Stimulated activated CD4-positive, alpha-beta T cell treated with anti-CD3 and anti-CD28 coated beads, Interleukin-1b, Interleukin-23, amount 100 ng/mL, for 1 hour (primary cell): ENCODE measurements at places on chromosomes 4 and X.
A peak's percentile ranks its signal among the peaks of the same experiment; 100 is the strongest.

DNA sequence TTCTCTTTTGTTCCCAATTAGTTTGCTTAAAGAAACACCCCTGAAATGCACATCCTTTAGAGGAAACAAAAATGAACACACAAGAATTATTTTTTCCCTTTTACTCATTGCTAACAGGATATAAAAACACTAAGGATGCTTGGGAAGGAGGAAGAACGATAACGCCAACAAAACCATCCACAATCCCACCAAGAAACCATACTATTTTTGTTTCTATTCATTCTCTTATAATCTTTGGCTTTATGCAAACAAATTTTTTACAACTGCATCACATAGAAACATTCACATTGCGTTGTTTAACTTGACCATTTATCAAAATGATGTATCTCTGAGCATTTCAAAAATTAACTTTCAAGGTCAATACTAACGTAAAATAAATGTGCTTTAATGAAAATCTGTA, 12.0 kb downstream of the APBB2 start:
- no peak for DNase-seq

GRCh38 chrX:73766431-73766795, 203.4 kb downstream of the CHIC1 start:
- no peak for DNase-seq

- no peak for DNase-seq
Observed at GRCh38 chr4:149047368-149047767, 605.2 kb upstream of the NR3C2 start.

DNA sequence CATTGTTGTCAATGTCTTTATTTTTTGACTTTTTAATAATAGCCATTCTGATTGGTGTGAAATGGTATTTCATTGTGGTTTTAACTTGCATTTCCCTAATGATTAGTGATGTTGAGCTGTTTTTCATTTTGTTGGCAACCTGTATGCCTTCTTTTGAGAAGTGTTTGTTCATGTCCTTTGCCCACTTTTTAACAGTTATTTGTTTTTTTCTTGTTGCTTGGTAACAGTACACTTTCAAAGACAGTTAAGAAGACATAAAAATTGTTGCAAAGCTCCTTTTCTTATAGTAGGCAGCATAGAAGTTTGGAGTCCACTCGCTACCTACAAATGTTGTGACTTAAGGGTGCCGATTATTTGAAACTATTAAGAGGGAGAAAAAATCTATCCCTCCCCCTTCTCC, 48.7 kb upstream of the SLC7A11 start:
- no peak for DNase-seq

GRCh38 chr4:99708551-99708950, 50.9 kb upstream of the C4orf54 start:
- DNase-seq, result no peak

- DNase-seq, result no peak
Observed at GRCh38 chrX:49947781-49948180, 25.4 kb downstream of the CLCN5 start.

- DNase-seq, result peak; percentile 33
Observed at GRCh38 chr4:81913427-81913879, 441.7 kb upstream of the RASGEF1B start.

DNA sequence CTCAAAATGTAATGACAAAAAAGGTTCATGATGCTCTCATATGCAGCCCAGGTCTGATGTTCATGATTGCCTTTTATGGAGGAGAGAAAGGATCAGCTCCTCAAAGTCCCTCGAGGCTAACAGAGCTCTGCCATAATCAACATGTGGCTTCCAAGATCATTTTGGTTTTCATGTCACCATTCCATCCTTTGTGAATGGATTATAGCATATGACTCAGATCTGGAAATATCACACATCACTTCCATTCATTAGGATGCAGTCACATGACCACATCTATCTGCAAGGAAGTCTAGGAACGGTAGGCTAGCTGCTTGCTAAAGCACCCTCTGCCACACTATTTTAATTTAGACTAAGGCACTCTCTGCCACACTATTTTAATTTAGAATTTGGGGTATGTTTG, 77.6 kb downstream of the COX18 start:
- no peak for DNase-seq

DNA sequence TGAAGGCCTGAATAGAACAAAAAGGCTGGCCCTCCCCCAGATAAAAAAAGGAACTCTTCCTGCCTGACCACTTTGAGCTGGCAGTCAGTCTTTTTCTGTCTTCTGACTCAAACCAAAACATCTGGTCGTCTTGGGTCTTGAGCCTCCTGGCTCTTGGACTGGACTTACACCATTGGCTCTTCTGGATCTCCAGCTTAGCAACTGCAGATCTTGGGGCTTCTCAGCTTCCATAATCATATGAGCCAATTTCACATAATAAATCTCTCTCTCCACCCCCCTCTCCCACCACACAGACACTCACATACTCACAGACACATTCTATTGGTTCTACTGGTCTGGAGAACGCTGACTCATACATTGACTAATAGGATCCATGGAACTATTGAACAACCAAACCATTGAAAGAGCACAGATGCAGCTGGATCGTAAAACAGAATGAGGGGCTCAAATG, 15.6 kb upstream of the CWH43 start:
- no peak for DNase-seq

GRCh38 chr4:70405765-70406164, 8.0 kb downstream of the OPRPN start:
- DNase-seq, result no peak

DNA sequence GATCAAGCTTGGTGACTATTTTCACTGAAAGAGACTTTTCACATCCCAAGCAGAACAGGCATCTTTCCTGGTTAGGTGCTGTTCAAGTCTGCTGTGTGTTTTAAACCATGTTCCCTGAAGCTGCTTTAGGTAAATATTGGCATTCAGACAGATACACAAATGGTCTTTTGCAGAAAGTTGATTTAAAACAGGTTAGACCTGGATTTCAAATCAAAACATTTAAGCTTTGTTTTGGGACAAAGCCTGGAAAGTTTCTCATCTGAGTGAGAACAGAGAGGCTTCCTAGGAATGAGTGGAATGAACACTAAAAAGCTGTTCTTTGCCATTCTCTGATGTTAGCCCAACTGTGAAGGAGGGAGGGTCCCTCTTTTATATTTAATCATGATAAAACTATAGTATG, 10.1 kb downstream of the ANXA3 start:
- no peak for DNase-seq

GRCh38 chr4:141240671-141241070, 20.0 kb downstream of the ZNF330 start:
- DNase-seq, result no peak

GRCh38 chr4:94271248-94271647, 63.6 kb downstream of the SMARCAD1 start:
- no peak for DNase-seq

GRCh38 chrX:154990496-154990895, 32.0 kb downstream of the F8 start:
- no peak for DNase-seq
